ENCODE measurements at places on chromosomes 11 and 22.

- DNase-seq, result no peak
Measured at GRCh38 chr22:17825876-17826550, 51.7 kb upstream of the BID start.

DNA sequence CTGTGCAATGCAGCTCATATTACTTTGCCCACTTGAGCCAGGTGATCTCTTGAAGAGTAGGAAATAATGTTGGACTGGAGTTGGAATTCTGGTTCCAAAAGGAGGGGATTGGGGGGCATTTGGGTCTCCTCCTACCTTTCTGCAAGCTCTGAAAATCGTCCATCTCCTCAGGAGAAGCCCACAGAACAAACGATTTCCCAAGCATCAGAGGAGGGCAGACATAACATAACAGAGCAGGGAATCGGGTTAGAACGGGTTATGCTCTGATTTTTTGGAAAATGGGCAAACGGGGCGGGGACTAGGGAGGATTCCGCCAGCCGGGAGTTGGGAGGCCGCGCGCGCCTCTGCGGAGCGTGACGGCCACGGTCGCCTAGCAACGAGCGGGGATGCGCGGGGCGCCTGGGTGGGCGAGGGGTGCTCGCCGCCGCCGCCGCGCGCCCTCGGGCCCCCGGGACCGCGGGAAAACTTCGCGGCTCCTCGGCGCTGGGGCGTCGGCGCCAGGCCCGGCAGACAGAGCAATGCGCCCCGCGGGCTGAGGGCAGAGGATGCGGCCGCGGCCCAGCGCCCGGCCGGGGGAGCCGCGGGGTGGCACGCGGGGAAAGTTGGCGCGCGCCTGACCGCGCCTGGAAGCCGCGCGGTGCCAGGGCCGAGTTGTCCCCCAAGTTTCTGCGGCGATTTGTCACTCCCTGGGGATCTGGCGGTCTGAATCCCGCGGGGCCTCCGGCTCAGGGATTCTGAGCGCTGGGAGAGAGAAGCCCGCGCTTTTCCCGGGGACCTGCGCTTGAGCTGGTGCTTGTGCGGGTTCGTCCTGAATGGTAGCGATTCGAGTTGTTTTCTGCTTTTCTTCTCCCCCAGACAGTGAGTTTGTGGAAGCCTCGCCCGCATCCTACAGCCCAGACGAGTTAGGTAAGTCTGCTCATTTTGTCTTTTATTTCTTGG lies 27.8 kb upstream of the AMOTL1 start:
- peak; percentile 87 for DNase-seq

GRCh38 chr11:113393501-113393985 lies 6.0 kb downstream of the ANKK1 start:
- no peak for DNase-seq

DNA sequence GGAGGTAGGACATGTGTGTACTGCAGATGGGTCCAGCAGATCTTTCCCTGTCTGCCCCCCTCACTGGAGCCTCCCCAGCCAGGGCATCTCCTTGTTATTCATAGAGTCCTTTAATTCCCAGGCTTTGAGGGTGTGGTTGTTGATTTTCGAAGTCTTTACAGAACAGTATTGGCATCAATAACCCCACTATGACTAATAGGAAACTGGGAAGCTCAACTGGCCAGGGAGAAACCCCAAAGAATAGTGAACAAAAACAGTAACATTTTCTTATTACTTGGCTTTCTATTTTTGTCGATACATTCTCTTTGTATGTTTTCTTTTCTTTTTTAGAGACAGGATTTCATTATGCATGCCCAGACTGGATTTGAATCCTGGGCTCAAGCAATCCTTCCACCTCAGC lies 57.9 kb downstream of the NF2 start:
- peak; percentile 14 for DNase-seq

DNA sequence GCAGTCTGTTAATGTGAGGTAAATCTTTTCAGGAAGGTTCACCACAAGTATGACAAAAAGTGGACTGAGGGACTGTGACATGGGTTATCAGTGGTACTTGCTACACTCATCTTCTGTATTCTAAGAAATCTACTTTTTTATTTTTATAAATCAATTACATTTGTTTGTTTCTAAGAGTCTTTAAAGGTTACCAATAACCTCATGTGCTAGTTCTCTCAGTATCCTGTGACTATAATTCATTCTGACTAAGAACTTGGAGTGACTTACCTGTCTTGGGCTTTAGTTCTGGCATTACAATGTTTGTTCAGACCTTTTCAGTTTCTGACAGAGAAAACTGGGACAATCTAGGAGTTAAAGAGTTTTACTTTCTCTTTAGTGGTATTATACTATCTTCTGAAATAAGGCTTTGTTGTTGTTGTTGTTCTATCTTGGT lies 108.4 kb downstream of the PDE3B start:
- no peak for DNase-seq

DNA sequence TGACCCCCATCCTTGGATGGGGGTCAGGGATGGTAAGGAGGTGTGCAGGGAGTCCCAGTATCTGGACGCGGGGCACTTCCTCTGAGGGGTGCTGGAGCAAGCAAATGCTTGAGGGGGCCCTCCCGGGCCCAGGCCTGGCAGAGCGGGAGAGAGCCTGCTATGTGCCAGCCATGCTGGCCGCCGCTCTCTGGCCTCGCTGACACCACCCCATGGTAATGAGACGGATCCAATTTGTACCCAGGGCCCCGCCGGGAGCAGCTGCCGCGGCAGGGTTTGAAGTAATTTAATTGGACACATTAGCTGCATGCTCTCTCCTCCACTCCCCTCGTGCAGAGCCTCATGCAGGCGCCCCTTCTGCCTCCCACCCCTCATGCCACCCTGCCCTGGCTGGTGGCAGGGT lies 6.3 kb downstream of the SYT7 start:
- DNase-seq, result no peak

GRCh38 chr22:46053563-46054090 lies 76.7 kb upstream of the WNT7B start:
- peak; percentile 85 for DNase-seq

DNA sequence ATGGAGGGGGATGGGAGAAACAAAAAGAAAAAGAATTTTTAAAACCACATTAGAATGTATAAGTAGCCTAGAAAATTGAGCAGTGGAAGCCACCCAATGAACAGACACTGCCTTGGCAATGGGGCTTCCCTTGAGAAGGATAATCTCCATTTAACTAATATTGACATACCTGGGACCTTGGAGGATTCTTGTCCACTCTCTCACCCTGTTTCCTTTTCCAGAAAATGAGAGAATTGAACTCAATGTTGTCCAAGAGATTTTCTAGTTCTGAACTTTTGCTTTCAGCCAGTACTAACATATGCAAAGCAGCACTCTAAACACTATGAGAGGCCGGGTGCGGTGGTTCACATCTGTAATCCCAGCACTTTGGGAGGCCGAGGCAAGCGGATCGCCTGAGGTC lies 524 bp downstream of the MS4A8 start:
- DNase-seq, result peak; percentile 84

DNA sequence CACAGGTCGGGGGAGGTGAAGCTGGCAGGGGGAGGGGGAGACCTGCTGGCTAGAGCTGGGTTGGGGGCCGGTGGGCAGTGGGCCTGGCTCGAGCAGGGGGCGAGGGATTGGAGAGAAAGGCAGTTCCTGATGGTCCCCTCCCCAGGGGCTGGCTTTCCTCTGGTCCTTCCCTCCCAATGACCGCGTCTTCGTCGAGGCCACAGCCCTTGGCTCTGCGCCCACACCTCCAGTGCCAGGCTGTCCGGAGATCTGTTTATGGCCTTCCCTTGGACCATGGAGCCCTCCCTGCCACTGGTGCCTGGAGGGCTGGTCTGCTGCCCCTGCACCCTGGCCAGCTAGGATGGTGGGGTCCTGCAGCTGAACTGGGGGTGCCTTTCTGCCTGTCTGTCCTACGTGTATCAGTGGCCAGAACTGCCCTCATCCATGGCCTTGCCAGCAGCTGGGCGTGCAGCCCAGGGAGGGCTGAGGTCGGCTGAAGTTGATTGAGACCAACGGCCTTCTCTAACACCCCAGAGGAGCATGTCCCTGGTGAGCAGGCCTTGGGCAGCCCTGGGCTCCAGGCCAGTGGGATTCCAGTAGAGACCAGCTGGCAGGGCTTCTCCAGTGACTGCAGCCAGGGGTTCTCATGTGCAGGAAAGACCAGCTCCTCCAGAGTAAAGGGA lies 12.3 kb downstream of the TANGO2 start:
- peak; percentile 72 for DNase-seq

- peak; percentile 66 for DNase-seq
Measured at GRCh38 chr11:45665206-45665932, at the start of gene CHST1. Gene CHST1, minus strand, starts transcription at chr11:45665622. Its CDS starts 14,699 bp downstream, at chr11:45650923.

DNA sequence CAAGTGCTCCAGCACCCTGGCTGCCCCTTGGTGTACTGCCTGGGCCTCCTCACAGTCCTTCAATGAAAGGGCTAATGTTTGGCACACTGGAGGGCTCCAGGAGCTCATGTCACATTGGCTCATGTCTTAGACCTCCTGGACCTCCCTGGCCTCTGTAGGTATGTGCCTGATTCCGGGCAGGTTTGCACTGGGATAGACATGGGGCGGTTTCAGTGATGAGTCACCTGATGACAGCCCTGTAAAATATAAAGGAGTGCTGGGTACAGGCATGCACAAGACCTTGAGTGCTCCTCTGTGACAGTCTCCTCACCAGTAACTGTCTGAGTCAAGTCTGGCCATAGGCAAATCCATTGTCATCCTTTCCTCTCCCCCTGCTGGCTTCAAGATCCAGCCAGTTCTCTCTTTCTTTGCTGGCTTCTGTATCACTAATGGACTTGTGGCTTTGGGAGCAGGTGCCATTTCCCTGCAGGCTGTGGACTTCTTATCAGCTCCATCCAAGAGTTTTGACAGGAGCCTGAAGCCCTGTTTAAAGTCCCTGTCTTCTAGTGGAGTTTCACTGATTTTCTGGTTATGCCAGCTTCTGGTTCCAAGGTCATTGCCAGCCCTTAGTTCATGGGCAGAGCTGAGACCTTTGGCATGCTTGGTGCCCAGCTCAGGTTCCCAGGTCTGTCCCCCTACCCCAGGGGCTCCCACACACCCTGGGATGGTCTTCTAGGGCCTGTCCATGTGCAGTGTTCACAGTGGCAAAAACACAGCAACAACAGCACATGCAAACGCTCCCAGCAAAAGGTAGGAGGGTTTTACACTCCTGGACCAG lies 22.7 kb upstream of the P2RY2 start:
- DNase-seq, result no peak

GRCh38 chr11:119723243-119723951 lies 5.6 kb downstream of the NECTIN1 start:
- no peak for DNase-seq

DNA sequence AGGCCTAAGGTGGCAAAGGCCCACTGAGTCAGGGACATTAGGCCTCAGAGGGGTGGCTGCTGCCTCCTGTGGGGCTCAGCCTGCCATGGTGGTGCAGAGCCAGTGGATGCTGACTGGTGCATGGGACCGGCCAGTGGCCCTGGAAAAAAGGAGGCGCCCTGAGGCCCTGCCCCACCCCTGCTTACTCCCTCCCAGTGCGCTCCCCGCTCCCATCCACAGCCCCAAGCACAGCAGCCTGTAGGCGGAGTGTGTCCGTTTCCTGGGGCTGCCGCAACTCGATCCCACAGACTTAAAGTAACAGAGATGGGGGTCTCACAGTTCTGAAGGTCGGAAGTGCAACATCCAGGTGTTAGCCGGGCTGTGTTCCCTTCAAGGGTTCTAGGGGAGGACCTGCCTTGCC lies 38.4 kb upstream of the FADD start:
- no peak for DNase-seq

DNA sequence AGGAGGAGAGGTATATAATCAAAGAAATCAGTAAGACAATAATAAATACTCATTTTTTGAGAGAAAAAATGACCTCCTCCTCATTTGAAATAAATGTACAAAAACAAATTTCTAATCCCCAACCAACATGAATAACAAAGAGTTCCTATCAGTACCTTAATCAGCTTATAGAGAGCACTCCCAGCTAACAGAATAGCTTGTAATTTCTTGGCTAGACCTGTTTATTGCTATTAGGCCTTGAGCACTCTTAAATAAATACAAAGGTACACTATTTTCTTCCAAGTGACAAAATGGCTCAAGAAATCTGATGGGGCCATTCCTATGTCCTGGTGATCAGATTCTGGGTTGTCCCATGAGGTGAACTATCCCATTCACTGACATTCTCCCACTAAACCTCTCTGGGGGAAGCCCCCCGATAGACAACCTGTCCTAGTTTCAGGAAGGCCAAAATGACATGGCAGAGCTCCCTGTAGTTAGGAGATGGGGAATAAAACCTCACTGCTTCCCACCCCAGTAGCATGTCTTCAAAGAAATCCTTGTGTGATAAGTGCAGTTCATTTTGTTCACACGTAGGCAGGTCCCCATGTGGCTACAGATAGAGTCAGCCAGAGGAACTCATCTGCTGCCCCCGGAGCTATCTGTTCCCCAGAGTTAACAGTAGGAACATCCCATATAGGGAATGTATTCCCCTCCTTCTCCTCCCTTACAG lies 385.7 kb downstream of the SOX6 start:
- DNase-seq, result no peak

GRCh38 chr22:46525389-46526243 lies 11.8 kb downstream of the CELSR1 start:
- DNase-seq, result no peak

DNA sequence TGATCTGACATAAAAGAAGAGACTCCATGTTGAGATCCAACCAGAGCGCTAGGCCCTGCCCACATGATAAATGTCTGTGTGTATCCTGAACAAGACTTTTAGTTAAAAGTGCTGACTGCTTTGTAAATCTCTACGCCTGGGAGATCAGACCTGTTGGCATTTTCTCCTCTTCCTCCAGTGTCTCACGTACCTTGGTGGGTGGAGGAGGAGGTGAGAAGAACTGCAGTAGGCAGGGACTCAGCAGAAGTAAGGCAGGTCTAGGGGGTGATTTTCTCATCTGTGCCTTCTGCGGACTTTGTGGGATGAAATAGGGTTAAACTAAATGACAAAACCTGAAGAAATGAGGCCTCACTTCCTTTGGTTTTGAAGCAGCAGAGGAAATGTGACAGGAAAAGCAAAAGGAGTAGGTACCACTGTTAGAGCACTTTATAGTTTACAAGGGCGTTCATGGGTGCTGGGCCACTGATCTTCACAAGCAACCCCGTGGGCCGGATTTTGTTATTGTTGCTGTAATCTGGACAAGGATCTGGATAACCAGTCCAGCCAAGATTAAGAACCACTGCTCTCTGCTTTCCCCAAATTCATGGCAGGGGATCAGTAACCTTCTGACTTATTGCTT lies 36.7 kb upstream of the PLET1 start:
- no peak for DNase-seq

DNA sequence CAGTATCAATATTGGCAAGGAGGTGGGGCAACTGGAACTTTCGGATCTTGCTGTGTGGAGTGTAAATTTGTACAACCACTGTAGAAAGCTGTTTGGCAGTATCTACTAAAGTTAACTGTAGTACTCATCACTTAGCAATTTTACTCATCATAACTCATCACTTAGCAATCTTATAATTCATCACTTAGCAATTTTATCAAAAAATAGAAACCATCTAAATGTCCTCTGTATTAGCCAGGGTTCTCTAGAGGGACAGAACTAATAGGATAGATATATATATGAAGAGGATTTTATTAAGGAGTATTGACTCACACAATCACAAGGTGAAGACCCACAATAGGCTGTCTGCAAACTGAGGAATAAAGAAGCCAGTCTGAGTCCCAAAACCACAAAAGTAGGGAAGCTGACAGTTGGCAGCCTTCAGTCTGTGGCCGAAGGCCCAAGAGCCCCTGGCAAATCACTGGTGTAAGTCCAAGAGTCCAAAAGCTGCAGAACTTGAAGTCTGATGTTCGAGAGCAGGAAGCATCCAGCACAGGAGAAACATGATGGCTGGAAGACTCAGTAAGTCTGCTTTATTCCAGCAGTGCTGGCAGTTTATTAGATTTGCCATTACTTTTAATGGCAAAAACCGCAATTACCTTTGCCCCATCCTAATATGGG lies 92.9 kb upstream of the USP47 start:
- DNase-seq, result no peak
